ELR (cell line): ENCODE measurements at places on chromosomes 12 and 14.
A peak's percentile ranks its signal among the peaks of the same experiment; 100 is the strongest.

DNA sequence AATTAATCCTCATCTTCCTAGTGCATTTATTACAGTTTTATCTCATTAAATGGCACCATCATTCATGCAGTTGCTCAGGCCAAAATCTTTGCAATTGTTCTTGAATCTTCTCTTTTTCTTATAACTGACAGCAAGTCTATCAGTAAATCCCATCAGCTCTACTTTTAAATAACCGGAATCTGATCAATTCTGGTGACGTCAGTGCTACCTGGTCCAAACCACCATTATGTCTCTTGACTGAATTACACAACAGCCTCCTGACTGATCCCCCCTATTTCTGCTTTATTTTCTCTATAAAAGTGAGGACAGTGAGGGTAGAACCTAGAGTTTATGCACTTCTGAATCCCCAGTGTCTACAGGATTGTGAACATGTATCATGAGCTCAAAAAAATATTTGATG, 787.4 kb downstream of the AACS start:
- no peak for DNase-seq

DNA sequence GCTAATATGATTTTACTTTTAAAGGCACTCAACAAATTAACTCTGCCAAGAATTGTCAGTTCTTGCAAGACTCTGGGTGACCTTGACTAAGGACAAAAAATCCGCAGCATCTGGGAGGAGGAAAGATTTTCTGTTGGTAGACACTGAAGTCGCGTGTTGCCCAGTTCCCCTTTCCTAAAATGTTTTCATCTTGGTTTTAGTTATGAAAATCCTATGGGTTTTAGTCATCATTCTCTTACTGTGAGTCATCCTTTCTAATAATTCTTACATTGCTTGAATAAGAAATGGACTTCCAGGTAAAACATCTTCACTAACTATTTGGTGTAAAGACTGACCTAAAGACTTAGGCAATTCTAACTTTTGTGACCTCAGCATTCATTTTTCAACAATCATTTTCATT, 9.1 kb downstream of the GSG1 start:
- DNase-seq: peak; percentile 89

- no peak for DNase-seq
Measured at GRCh38 chr12:56042843-56043242, 1.1 kb downstream of the RPS26 start.

- no peak for DNase-seq
Measured at GRCh38 chr12:90490355-90490754, 464.6 kb downstream of the CCER1 start.

GRCh38 chr12:10959804-10960203, 20.7 kb upstream of the TAS2R14 start:
- DNase-seq: peak; percentile 13

GRCh38 chr12:75407683-75408082, 16.8 kb downstream of the GLIPR1L2 start:
- DNase-seq: no peak

DNA sequence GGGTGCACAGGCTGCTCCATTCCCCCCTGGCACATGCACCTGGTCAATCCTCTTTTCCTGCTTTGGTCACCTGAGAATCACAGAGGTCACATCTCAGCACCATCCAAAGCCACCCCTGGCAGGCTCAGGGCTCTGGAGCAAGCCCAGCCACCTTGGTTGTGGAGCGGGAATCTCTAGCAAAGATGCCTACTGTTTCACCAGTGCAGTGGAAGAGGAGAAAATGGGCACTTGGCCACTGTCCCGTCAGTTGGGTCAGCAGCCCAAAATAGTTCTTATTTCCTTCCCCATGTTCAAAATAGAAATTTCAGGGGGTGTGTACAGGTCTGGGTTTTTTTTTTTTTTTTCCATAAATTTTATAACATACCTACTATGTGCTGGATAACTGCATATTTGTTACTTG, 18.3 kb downstream of the RTL1 start:
- no peak for DNase-seq

- peak; percentile 58 for DNase-seq
Measured at GRCh38 chr12:76790564-76791552, 26.9 kb downstream of the ZDHHC17 start.

DNA sequence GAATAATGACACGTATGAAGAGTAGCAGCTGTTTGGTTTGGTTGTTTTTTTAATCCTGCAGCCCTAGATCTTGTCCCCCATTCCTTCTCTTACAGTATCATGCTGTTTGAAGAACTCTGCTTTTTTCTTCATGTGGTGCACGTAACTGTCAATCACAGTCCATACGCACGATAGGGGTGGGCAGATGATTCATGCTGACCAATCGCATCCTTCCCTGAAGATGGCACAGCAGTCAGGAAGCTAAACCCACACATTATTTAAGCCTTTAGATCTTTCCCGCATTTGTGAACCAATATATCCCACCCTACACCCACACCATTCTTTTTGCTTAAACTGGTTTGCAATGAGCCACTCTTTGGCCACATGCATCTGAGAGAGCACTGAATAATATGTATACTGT, 158.9 kb upstream of the PLEKHA5 start:
- DNase-seq: peak; percentile 6
